ENCODE measurements at places on chromosomes 1 and 21. TPM values are rescaled to one million over a fixed set of nuclear protein-coding genes. Genes with fewer than 3 reads are reported as not detected.

The KIRREL1 gene
- 16.2 TPM for total RNA-seq

The IFNAR2 gene
- total RNA-seq = 8.7 TPM

The MCOLN3 gene
- not detected for total RNA-seq

The LRRIQ3 gene
- 0.51 TPM for total RNA-seq

The LCE2B gene
- not detected for total RNA-seq

The BMP8A gene
- total RNA-seq = 0.13 TPM

The GSTM4 gene
- total RNA-seq = 1.2 TPM

The IFNGR2 gene
- 62.1 TPM for total RNA-seq

The LRRC53 gene
- not detected for total RNA-seq

The TEDDM1 gene
- total RNA-seq = not detected

The PSMB4 gene
- total RNA-seq = 435 TPM

The BEST4 gene
- total RNA-seq = under 0.01 TPM

The ZNF593OS gene
- total RNA-seq = not detected

The TMEM183A gene
- total RNA-seq = 73.2 TPM

The HAO2 gene
- total RNA-seq = under 0.01 TPM

The TCP10L gene
- total RNA-seq = 0.26 TPM

The CIART gene
- total RNA-seq = 0.77 TPM

The ATF6 gene
- total RNA-seq = 69.3 TPM

The BROX gene
- total RNA-seq = 29.1 TPM

The GALE gene
- 25.8 TPM for total RNA-seq

The FCRL2 gene
- not detected for total RNA-seq

The HMGB4 gene
- total RNA-seq = not detected

The VASH2 gene
- 0.13 TPM for total RNA-seq

The CELA2A gene
- not detected for total RNA-seq

The ST7L gene
- total RNA-seq = 10.3 TPM

The MAP3K21 gene
- 0.90 TPM for total RNA-seq

The OR2L2 gene
- not detected for total RNA-seq

The FCRLB gene
- 0.38 TPM for total RNA-seq

The TMEM52 gene
- 0.13 TPM for total RNA-seq

The ITLN2 gene
- not detected for total RNA-seq

The FMO5 gene
- 1.2 TPM for total RNA-seq

The OR2L3 gene
- not detected for total RNA-seq

The CELA3A gene
- total RNA-seq = not detected

The KRTAP7-1 gene
- not detected for total RNA-seq

Data from dermis microvascular lymphatic vessel endothelial cell (primary cell).